ENCODE measurements at places on chromosomes 1 and 21. TPM values are rescaled to one million over a fixed set of nuclear protein-coding genes. Genes with fewer than 3 reads are reported as not detected.
A peak's percentile ranks its signal among the peaks of the same experiment; 100 is the strongest.

DNA sequence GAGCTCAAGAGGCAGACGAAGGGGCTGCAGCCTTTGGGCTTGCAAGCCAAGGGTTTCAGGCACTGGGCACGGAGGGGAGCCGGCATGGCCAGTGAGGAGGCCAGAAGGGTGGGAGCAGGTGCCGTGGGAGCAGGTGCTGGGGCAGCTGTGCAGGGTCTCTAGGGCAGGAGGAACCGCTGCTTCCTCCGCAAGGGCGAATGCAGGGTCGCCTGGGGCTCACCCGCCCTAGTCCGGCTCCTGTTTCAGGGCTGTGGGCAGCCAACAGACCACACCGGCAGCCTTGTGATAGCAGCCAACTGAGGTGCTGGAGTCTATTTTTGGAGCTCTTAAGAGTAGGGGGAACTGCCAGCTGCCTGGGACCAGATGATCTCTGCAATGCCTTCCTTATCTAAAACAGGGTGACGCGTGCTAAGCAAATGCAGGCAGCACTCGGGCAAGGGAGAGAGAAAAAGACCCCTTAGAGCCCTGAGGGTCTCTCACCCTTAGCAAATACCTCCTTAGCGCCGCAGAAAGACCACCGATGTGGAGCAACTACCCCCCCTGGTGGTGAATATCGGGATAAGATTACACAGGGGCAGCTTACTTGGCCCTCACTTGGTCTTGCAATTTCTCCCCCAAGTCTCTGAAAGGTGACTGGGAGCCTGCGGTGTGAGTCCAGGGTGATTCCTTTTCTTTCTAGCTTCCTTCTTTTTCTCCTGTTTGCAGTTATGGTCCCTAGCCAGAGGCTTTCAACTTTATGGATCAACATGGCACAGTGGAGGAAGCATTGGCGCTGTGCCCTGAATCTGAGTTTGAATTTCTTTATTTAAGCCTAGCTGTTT is 20.7 kb upstream of the MAPKAPK2 start:
- peak; percentile 78 for DNase-seq
- H3K36me3 ChIP-seq, result no peaks in the 10 kb centered on the region
- H3K27ac ChIP-seq, result no peak overlapping the region

DNA sequence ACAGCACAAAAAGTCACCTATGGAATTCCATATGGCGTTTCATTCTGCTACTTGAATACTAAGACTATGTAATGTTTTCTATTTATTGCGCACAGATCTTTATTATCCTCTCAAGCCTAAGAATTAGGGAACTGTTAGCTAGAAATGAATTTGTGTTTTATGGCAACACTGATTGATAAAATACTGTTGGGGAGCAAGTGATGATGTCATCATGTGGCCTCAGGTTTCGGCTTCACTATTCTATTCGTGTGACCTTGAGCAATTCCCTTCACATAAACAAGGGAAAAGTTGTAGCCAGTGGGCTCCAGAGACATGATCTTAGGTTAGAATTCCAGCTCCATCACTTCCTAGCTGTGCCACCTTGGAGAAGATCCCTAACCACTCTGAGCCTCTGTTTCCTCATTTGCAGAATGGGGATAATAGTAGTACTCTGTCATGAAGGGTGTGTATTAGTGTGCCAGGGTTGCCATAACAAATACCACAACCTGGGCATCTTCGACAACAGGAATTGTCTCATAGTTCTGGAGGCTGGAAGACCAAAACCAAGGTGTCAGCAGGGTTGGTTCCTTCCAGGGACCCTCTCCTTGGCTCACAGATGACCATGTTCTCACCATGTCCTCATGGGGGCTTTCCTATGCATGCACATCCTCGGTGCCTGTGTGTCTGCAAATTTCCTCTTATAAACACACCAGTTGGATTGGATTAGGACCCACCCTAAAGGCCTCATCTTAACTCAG is 371.2 kb downstream of the RRAGC start:
- no peaks in the 10 kb centered on the region for H3K36me3 ChIP-seq
- H3K27me3 ChIP-seq, result no peaks in the 10 kb centered on the region
- no peak overlapping the region for H3K4me3 ChIP-seq
- no peak for DNase-seq

DNA sequence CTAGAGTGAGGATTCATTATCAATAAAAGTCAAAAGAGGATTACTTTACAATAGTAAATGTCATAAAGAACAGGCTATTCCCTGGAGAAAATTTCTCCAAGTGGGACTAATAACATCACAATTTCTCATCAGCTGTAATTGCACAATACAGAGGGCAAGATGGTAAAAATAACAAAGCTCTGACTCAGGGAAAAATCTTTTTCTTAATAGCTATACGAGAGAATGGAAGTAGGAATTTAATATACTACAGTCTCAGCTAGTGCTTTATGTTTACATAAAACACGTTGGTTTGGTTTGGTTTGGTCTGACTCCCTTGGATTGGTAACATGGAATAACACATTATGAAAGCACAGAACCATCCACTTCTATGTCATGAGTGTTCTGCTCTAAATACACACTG is 397.6 kb downstream of the LRRIQ3 start:
- no peaks in the 10 kb centered on the region for H3K36me3 ChIP-seq
- no peak for DNase-seq
- no peaks in the 10 kb centered on the region for H3K27me3 ChIP-seq
- no peak overlapping the region for H3K4me3 ChIP-seq
- no peak overlapping the region for H3K27ac ChIP-seq
- H3K4me1 ChIP-seq, result no peaks in the 10 kb centered on the region

GRCh38 chr1:228074954-228075730 is 7.4 kb upstream of the ARF1 start:
- no peaks in the 10 kb centered on the region for H3K36me3 ChIP-seq
- no peak overlapping the region for H3K27ac ChIP-seq
- no peak overlapping the region for H3K4me3 ChIP-seq
- H3K27me3 ChIP-seq, result no peaks in the 10 kb centered on the region
- no peaks in the 10 kb centered on the region for H3K4me1 ChIP-seq
- no peak for DNase-seq

POU3F1 gene
- 1.6 TPM for polyA plus RNA-seq

All from testis (tissue), 5 donors.